ENCODE measurements at places on chromosomes 4 and X. TPM values are rescaled to one million over a fixed set of nuclear protein-coding genes. Genes with fewer than 3 reads are reported as not detected.
A peak's percentile ranks its signal among the peaks of the same experiment; 100 is the strongest.

BEX1 gene
- total RNA-seq = not detected

ABCG2 gene
- 0.61 TPM for total RNA-seq

DNA sequence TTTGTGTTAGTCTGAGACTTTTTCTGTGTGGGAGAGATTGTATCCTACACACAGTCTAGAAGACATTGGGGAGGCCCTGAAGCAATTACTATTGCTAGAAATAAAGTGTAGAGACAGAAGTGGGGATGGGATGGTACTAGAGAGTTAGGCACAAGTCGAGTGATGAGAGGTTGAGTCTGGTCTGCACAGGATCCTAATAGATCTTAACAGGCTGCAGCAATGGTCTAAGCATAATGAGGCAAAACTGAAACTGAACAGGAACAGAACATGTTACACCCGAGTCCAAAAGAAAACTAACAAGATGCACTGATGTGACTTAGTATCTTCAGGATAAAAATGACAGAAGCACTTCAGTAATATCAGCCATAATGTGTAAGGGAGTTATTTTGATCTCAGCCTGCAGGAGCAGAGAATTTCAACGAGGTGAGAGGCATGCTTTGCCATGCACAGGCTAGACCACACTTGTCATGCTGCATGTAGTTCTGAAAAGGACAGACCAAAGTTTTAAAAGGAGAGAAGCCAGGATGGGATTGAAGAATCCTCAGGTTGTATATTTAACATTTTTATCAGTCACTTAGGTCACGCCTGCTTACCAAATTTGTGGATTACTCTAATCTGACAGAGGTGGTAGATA, 205.8 kb upstream of the BOD1L1 start:
- H3K27me3 ChIP-seq = no peaks in the 10 kb centered on the region
- no peak overlapping the region for H3K4me3 ChIP-seq
- no peak overlapping the region for H3K27ac ChIP-seq
- H3K36me3 ChIP-seq = no peaks in the 10 kb centered on the region
- H3K4me1 ChIP-seq = no peaks in the 10 kb centered on the region
- DNase-seq = no peak

GRCh38 chrX:93264261-93265002, 408.9 kb downstream of the NAP1L3 start:
- H3K27ac ChIP-seq = no peak overlapping the region
- H3K4me1 ChIP-seq = no peaks in the 10 kb centered on the region
- H3K36me3 ChIP-seq = no peaks in the 10 kb centered on the region
- no peaks in the 10 kb centered on the region for H3K27me3 ChIP-seq
- no peak overlapping the region for H3K4me3 ChIP-seq
- DNase-seq = no peak

CT47B1 gene
- total RNA-seq = not detected

DNA sequence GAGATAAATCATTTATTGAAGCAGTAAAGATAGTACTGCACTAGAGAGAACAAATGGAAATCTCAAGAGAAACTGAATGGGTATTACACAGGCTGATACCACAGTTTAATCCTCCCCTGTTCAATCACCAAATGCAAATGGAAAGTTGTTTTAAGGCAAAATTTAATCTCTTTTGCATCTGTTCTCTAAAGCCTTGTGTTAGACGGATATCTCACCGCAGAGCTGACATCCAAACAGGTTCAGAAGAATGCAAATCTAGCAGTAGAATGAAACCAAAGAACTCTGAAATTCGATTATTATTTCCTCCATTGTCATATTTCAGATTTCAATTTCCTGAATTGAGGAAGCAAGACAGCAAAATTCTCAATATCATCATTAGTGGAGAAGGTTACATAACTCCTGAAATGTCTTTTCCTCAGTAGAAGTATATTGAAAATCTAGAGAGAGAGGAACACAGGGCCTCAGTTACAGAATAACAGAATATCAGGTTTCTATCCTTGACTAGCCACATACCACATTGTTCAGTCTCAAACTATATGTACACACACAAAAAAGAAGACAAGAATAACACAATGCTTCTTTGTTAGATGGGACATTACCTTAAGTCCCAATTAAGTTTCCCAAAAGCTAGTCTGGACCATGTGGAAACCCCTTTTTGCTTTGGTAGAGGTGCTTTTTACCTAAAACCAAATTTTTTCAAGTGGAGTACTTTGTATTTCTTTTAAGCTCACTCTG, 94.1 kb upstream of the BANK1 start:
- no peaks in the 10 kb centered on the region for H3K27me3 ChIP-seq
- H3K36me3 ChIP-seq = no peaks in the 10 kb centered on the region
- no peak overlapping the region for H3K4me3 ChIP-seq
- DNase-seq = no peak

DNA sequence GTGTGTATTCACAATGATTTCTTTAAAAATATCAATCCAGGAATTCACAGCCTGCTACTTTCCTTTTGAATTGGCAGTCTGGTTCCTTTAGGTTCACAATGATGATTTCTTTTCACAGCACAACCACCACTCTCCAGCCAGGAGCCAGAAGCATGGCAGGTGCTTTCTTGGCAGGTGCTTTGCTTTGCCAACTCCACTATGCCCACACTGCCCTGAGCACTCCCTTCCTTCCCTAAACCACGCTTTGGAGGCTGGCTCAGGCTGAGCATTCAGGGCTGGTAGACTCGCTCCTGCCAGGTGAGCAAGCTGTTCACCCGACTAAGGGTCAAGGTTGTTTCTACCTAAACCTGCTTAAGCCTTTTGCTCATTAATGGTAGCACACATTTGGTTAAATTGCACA, 184.5 kb downstream of the SH3KBP1 start:
- peaks cover 5% of the 10 kb centered on the region for H3K36me3 ChIP-seq
- no peaks in the 10 kb centered on the region for H3K27me3 ChIP-seq
- no peak for DNase-seq
- H3K4me1 ChIP-seq = peaks cover 58% of the 10 kb centered on the region

GRCh38 chr4:132827522-132827921, 321.6 kb upstream of the PCDH10 start:
- no peak for DNase-seq
- no peaks in the 10 kb centered on the region for H3K4me1 ChIP-seq
- H3K27me3 ChIP-seq = no peaks in the 10 kb centered on the region
- no peak overlapping the region for H3K27ac ChIP-seq
- no peaks in the 10 kb centered on the region for H3K36me3 ChIP-seq

CORIN gene
- total RNA-seq = 1.1 TPM

- H3K4me3 ChIP-seq = no peak overlapping the region
- no peak overlapping the region for H3K27ac ChIP-seq
- no peaks in the 10 kb centered on the region for H3K4me1 ChIP-seq
- no peaks in the 10 kb centered on the region for H3K36me3 ChIP-seq
These were observed 32.7 kb upstream of the TMEM150C start for GRCh38 chr4:82594456-82594855.

REPS2 gene
- total RNA-seq = 1.4 TPM

DNA sequence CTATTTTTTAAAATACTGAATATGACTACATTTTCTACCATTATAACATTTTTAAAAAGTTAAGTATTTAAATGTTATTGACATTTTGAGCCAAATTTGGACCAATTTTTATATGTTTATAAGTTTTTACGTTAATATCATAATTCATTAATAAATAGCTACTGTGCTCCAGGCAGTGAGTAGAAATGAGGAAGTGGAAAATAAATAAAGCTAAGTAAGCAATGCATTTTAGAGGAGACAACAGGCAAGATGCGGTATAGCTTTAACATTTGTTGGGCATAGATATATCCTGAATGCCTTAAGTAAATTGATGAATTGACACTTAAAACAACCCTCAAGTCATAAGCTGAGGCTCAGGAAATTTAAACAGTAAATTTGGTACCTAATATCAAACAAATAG, 474.8 kb downstream of the PCDH10 start:
- no peaks in the 10 kb centered on the region for H3K27me3 ChIP-seq
- H3K36me3 ChIP-seq = no peaks in the 10 kb centered on the region
- no peak overlapping the region for H3K27ac ChIP-seq

DNA sequence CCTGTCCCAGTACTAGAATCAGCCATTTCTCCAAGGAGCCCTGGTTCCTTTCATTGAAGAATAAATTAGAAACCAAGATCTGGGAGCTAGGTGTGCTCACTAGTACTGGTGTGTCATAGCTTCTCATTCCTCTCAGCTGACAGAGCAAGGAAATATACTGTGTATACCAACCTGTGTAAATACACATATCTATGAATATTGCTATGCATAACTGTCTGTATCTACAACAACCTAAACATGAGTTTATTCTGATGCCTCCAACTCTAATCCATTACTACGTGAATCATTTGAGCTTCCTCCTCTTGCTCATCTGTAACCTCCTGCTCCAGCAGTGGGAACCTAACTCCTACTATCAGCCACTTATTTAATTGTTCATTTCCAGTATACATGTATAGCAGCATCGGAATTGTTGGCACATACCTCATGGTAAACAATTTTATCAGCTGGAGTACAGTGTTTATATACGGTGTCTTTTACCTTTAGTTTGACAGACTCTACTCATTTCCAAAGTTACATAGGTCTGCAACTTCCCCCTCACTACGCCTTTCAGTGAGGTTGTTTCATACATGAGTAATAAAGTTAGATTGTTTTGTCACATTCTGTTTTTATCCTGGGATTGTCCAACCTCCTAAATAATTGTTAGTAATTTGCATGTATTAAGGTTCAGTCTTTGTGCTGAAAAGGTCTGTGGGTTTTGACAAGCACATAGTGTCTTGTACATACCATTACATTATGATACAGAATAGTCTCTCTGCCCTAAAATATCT, 7.1 kb upstream of the SCRG1 start:
- no peaks in the 10 kb centered on the region for H3K4me1 ChIP-seq
- no peak overlapping the region for H3K27ac ChIP-seq
- no peak overlapping the region for H3K4me3 ChIP-seq
- DNase-seq = no peak
- no peaks in the 10 kb centered on the region for H3K27me3 ChIP-seq

DNA sequence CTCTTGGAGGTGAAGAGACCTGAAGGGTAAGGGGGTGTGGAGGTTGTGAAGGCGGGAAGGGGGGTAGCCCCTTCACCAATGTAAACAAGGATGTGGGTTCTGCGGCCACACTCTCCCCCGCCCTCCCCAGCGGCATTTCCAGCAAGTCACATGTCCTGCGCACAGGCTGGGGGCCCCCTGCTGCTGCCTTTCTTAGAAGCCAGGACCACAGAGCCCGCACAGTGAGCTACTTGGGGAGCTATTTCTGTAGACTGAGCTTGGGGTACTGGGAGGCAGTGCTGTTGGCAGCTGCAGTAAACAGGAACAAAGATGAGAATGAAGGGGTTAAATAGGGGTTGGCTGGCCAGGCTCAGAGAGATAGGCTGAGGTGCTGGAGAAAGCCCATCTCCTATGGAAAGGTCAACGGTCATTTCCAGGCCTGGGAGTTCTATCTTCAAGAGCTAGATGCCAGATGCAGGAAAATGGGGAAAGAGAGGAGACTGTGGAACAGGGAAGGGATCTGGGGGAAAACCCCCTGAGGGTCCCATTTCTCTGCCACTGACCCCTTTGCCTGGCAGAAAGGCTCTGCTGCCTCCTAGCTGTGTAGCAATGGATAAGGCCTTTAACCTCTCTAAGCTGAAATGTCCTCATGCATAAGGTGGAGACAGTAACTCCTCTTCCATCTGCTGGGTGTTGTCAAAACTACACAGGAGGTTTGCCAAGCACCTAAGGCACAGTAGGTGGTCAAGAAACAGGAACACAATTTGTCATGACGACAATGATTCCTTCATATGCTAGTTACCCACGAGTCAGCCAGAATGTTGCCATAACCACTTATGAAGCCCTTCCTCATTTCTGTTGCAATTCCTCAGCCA, 18.5 kb upstream of the PIM2 start:
- peaks cover 5% of the 10 kb centered on the region for H3K36me3 ChIP-seq
- peak overlapping the region; percentile 94 for H3K27ac ChIP-seq
- DNase-seq = peak; percentile 95
- H3K27me3 ChIP-seq = no peaks in the 10 kb centered on the region

CLCN4 gene
- 0.29 TPM for total RNA-seq

DNA sequence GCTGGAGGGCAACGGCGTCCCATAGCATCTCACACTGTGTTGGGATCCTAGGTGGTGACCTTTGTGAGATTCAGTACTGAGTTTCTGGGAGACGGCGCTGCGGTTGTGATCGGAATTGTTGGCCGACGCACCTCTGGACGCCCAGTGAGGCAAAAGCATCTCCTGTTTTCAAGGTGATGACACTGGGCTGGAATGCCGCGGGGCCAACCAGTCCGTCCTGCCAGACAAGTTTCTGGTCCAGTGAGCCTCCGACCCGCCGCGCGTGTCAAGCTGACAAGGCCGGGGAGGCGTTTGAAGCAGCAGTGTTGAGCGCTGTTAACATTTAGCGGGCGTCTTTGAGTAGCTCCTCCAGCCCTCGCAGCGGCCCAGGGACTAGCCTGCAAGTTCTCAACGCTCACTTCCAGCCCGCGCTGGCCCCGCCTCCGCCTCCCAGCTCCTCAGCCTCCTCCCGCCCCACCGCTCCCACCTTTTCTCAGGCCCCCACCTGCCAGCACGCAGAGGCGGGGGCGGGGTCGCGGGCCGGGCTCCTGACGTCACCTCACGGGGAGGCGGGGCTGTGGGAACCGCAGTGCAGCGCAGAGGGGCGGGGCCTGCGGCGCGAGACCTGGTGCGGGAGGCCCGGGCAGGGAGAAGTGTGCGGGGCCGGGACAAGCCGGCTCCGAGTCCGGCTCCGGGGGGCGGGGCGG, 482 bp upstream of the CDS1 start:
- peak; percentile 91 for DNase-seq
- peaks cover 19% of the 10 kb centered on the region for H3K4me1 ChIP-seq
- H3K4me3 ChIP-seq = no peak overlapping the region
- peaks cover 8% of the 10 kb centered on the region for H3K27me3 ChIP-seq

DNA sequence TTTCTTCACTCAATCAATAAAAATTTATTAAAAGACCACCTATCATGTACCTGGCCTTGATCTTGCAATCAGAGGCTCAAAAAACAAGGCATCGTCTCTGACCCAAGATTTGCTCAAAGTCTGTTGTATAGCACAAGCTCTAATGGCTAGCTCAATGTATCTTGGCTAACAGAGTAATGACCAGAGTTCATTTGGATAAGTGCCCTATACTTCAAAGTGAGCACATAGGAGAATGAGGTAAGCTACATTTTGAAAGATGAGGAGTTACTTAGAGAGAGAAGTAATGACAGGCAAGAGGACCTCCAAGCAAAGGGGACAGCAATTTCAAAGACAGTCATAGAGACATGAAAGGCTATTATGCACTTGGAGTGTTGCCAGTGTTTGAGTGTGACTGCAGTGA, 22.9 kb upstream of the GABRQ start:
- H3K27ac ChIP-seq = no peak overlapping the region
- H3K4me1 ChIP-seq = no peaks in the 10 kb centered on the region
- DNase-seq = no peak
- no peaks in the 10 kb centered on the region for H3K27me3 ChIP-seq

NAP1L5 gene
- total RNA-seq = 1.2 TPM

DNA sequence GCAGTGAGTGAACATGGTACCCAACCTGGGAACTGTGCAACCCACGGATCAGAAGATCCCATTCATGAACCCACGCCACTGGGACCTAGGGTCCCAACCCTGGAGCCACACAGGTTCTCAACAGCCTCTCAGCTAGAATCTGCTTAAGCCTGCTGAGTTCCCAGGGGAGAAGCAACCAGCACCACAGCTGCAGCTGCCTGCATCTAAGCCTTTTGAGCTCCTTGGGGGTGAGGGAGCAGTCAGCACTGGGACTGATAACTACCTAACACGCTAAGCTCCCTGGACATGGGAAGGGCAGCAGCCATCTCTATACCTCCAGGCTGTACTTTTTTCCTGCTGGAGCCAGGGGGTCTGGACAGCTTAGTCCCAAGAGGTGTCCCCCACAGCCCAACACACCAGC, 179.3 kb downstream of the IL15 start:
- H3K27me3 ChIP-seq = no peaks in the 10 kb centered on the region
- H3K4me1 ChIP-seq = no peaks in the 10 kb centered on the region
- H3K36me3 ChIP-seq = no peaks in the 10 kb centered on the region
- no peak for DNase-seq
- H3K4me3 ChIP-seq = no peak overlapping the region

Measured in CD4-positive, alpha-beta memory T cell (primary cell).